ENCODE measurements at places on chromosomes 12 and 14.

DNA sequence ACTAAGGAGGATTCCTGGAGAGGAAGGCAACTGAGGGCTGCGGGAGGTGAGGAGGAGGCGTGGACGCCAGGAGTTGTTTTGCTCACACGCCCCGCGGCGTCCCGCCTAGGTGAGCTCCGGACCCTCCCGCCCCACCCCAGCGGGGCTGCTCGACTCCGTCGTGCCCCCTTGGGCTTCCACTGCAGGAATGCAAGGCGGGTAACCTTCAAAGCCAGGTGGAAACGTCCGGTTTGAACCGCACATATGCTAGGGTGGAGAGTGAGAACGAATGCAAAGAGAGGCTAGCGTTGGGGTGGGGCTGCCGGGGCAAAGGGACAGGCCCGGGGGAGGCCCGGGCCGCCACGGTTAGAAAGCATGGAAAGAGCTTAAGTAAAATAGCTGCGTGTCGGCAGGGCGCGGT, 5.4 kb upstream of the DPPA3 start:
- DNase-seq: no peak

- no peak for DNase-seq
Observed at GRCh38 chr12:43815416-43815815, 9.3 kb upstream of the TWF1 start.

DNA sequence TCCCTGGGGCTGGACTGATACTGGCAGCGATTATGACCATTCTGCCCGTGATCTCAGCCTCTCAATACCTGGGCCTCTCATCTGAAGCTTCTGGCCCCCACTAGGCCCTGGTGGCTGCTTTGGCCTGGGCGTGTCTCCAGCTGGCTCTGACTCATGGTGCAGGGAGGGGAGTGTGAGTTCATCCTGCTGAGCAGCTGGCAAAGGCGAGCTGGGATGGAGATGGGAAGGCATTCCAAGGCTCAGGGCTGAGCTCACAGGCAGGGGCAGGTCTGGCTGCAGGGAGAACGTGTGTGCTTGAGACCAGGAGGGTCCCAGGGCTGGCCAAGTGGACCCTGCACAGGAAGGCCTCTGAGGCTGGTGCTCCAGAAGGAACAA, 221.8 kb downstream of the TMEM121 start:
- no peak for DNase-seq

DNA sequence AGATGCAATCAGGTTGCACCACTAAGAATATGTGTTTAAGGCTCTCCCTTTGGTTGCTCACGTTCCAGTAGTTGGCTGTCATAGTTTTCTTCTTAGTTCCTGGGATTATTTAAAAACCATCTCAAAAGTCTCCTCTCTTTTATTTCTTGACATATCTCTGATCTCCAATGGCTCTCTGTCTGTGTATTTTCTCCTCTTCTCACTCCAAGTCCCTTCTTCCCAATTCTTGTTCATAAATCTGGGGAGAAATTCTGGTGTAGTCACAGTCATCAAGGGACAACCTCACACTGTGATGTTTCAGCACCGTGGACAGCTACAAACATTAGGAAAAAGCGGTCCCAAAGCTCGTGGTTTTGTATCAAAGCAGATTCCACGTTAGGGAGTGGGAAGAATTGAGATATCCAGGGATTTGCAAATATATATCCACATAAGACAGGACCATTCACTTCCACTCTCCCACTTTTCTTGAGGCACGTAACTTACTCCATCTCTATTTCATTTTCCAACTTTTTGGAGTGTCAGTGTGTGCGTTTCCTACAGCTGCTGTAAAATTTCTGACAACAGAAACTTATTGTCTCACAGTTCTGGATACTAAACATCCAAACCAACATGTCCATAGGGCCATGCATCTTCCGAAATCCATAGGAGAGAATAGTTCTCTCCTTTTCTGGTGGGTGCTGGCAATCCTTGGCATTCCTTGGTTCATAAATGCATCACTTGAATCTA, 80.6 kb upstream of the TMEM233 start:
- no peak for DNase-seq

DNA sequence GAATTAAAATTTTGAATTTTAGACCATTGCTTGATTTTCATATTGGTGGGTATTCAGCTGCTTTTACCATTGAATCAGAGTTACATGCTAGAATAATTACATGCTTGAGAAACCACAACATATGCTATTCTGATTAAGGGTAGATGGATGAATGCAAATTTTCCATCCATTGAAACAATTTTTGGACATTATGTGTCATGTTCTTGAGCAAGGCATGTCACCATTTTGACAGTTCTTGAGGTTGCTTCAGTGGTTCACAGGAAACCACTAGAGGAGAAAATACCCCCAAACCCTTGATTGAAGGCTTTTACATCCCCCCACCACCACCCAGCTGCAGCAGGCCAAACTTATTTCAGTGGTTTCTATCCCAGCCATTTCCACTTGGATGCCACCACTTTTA, 13.5 kb downstream of the UBR7 start:
- no peak for DNase-seq

GRCh38 chr14:104975481-104976197, 2.5 kb downstream of the AHNAK2 start:
- no peak for DNase-seq

GRCh38 chr14:59313144-59313651, 124.7 kb downstream of the DAAM1 start:
- no peak for DNase-seq

DNA sequence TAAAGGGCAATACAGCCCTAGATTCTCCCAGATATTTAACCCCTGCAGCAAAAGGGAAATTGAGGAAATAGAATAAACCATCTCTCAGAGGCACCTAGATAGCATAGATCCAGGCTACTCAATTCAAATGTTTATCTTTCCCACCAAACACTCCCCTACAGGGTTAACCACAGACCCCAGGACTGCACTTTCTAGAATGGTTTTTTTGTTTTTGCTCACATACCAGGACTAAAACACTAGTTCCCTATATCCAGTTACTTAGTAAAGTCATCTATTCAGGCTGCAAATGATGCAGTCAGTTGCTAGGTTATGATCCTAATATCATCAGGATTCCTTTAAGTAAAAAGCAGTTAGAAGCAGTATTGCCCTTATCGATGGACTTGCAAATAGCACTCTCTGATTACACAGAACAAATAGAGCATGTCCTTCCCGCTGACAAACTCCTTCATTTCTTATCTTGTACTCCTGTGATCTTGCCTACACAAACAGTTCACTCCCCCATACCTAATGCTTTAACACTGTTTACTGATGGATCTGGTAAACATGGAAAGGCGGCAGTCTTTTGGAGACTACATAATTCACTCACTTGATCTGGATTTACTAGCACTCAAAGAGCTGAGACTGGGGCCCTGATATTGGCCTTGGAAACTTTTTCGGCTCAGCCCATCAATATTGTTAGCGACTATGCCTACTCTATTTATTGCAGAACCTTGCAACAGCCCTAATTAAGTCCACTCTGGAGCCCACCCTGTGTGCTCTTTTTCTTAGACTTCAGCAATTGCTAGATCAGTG, 257.2 kb upstream of the DIO2 start:
- no peak for DNase-seq

DNA sequence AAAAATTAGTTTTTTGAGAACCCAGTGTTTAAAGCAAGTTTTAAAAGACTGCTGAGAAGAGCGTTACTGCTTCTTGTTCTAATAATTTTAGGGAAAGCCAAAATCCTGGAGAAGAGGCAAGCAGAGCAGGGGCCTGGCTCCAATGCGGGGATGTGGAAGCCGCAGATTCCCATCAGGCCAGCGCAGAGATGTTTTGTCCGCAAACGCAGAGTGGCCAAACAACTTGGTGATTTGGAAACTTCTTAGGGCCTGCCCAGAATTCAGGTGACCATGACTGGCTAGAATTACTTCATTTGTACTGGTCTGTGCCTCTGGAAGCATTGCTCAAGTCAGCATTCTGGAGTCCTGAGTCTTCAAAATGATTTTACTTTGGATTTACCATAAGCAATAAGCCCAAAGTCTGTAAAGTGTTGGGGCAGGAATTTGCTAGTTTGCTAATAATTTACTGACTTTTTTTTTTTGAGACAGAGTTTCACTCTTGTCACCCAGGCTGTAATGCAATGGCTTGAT, 208.4 kb downstream of the PPM1H start:
- DNase-seq: no peak

Data from activated CD8-positive, alpha-beta memory T cell treated with anti-CD3 and anti-CD28 coated beads for 48 hours (primary cell).